ENCODE measurements at places on chromosomes 7 and 10.

GRCh38 chr10:111076191-111076681 lies 593 bp upstream of the ADRA2A start:
- DNase-seq, result peak; percentile 91

DNA sequence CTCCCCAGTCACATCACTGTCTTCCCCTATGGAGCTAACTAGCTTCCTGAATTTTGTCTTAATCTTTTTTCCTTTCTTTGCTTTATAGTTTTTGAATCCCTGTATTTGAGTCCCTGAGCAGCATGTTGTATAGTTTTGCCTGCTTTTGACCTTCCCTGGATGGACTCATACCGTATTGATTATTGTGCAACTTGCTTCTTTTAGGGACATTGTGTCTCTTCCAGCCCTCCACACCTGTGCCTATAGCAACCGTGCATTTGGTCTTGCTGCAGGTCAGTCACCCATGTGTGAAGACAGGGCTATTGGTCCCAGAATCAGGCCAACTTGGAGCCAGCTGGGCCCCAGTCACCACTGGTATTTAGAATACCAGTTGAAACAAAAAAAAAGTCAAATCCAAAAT lies 158.9 kb upstream of the ADCY1 start:
- DNase-seq, result no peak

DNA sequence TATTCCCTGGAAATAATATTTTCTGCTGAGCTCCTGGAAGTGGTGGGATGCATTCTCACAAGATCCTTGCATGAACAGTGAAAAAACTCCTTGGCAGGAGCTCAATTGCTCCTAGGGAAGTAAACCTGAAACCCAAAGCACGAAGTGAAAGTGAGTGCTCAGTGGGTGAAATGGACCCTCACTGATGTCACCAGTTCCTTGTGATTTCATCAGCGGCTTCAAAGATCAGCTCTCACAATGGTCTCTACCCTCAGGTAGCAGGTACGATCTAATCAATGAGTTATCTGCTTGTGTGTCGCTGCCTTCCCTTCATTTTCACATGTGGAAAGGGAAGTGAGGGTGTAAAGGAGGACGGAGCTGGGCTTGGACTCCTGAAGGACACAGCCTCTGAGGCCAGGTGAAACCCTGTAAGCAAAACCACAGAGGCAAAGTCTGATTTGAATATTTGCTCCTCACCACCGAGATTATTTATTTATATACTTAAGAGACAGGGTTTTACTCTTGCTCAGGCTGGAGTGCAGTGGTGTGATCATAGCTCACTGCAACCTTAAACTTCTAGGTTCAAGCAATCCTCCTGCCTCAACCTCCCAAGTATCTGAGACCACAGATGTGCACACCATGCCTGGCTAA lies 255.4 kb upstream of the LYZL1 start:
- DNase-seq, result no peak

DNA sequence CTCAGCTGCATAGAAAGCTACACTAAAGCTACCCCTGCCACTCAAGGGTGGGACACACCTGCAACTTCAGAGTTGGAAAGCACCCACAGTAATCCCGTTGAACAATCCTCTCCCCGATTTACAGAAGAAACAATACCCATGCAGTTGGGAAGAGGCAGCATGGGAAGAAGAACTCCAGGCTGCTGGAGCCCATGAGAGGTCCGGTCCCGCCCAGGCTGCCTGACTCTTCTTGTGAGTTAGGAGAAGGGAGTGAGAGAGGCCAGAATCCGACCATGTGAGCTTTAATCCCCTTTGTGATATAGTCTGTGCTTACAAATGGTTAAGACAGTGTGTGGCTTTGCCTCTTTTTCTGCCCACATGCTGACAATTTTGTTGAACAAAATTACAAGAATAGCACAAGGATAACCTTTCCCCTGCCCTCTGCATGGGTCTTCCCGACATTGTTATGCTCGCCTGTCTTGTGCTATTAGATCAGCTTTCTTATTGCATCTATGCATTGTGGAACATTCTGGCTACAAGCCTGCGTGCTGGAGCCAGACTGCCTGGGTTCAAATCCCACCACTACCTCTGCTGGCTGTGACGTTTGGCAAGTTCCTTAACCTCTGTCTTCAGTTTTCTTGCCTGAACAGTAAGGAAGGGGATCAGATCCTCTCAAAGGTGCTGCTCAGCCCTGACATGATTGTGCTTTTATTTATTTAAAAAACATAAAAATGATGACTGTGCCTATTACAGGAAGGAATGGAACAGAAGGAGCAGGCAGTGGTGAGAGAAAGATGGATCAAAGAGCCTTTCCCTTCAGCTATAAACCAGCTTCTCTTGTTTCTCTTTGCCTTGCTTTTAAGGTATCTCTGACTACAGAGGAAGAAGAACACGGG lies 56.0 kb downstream of the BPGM start:
- no peak for DNase-seq

DNA sequence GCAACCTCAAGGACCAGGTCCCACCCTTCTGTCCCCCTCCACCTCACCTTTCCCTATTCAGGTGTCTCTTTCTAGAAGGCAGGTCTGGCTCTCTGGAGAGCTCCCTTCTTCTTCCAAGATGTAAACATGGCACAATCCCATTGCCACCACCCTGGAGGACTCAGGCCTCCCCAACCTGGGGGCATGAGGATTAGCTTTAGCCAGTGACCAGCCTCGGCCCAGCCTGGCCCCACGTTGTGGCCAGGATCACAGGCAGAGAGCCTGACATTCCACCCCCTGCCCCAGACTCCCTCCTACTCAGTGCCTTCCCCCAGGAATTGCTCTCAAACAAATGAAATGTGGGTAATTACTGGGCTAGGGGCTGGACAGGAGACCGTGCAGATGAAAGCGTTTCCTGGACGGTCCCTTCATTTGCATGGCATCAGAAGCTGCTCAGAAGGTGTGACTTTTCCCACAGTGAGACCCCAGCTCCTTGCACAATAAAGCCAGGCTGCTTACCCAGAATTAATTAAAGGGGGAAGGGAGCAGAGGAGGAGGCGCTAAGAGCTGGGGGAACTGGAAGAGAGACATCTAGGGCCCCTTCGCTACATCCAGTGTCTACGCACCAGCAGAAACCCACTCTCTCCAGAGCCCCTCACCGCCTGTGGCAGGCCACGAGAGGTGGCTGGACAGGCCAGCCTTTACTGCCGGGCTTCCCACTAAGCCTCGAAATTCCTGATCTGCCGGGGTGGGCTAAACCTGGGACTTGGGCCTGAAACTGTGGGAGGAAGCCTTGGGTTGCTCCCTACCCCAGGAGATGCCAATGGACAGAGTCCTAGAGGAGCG lies 7.7 kb downstream of the FGF8 start:
- DNase-seq, result no peak

GRCh38 chr10:110368002-110368401 lies 63.3 kb upstream of the SMNDC1 start:
- no peak for DNase-seq

DNA sequence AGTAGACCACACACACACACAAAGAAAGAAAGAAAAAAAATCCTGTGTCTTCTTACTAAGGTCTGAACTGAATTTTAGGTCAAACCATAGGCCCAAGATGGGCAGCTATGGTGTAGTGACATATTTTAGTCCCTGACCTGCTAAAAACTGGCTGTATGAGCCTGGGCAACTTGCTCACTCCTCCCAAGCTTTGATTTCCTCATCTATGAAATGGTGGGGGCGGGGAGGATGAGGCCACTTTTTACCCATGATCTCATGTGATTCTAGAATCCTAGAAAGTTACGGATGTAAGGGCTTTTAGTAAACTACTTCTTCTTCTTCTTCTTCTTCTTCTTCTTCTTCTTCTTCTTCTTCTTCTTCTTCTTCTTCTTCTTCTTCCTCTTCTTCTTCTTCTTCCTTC lies 6.1 kb upstream of the CCL24 start:
- DNase-seq, result no peak

- DNase-seq, result no peak
Observed at GRCh38 chr7:102918845-102919244, 6.0 kb downstream of the LRRC17 start.

DNA sequence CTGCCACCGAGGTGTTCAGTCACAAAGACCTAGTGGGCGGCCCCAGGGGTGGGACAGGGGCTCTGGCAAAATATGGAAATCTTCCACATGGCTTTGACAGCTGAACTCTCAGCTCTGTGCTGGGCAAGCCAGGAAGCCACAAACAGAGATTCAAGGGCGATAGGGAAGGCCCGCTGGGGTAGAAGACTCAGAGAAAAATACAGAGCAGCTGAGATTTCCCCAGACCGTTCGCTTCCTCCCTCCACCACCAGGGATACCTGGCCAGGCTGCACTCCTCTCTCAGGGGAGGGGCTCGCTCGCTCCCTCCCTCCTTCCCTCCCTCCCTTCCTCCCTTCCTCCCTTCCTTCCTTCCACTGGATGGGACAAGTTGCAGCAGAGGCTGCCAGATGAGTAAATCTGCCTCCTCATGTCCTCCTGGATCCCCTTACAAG lies 260.5 kb downstream of the PRPF18 start:
- peak; percentile 76 for DNase-seq

DNA sequence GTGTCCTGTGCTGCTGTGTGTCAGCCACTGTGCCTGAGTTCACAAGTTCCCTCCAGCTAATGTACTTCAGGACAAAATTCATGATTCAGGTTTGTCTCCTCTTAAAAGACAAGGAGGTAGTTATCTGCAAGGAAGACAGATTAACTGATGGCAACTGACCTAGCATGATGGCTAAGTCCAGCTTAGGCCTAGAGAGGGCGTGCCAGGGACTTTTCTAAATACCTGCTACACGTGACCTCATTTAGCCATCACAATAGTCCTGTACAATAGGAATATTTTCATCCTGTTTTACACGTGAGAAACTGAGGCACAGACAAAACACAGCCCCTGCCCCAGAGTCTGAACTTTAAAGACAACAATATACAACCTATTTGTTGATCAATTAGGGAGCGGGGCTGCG lies 275.7 kb downstream of the XPNPEP1 start:
- no peak for DNase-seq

DNA sequence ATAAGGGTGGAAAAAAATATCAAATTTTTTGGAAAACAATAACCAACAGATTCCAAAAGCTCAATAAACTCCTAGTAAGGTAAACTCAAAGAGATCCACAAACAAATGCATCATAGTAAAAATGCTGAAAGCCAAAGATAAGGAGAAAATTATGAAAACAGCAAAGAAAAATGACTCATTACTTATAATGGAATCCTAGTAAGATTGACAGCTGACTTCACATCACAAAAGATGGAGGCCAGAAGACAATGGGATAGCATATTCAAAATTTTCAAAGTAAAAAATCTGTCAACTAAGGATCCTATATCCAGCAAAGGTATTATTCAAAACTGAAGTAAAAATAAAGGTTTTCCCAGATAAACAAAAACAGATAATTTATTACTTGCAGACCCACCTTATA lies 183.4 kb upstream of the VIPR2 start:
- no peak for DNase-seq

- no peak for DNase-seq
Observed at GRCh38 chr7:155208681-155209477, 88.8 kb upstream of the INSIG1 start.

- no peak for DNase-seq
Observed at GRCh38 chr7:138657854-138658386, 43.2 kb downstream of the SVOPL start.

GRCh38 chr7:21364801-21365271 lies 63.0 kb upstream of the SP4 start:
- DNase-seq, result no peak
